ENCODE measurements at places on chromosomes 7 and 10.

DNA sequence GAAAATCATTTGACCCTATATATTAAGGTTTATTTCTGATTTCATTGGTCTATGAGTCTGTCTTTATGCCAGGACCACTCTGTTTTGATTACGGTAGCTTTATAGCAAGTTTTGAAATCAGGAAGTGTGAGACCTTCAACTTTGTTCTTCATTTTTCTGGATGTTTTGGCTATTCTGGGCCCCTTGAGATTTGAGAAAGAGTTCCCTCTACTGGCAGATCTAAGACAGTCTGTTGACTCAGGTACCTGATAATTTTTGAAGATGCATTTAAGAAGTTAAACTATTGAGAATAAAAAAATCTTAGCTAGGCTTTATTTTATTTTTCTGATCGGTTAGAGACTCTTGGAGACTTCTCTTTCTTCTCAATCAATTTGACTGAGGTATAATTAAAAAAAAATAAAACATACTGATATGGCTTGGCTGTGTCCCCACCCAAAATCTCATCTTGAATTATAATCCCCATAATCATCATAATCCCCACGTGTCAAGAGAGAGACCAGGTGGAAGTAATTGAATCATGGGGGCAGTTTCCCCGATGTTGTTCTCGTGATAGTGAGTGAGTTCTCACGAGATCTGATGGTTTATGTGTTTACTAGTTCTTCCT is 209.2 kb downstream of the SNX10 start:
- DNase-seq: peak; percentile 36

- no peak for DNase-seq
These were observed 17.4 kb downstream of the ITGB1 start for GRCh38 chr10:32940321-32941301.

GRCh38 chr10:35635576-35635975 is 6.5 kb downstream of the FZD8 start:
- no peak for DNase-seq

GRCh38 chr10:102384053-102384452 is 11.5 kb upstream of the NFKB2 start:
- no peak for DNase-seq

DNA sequence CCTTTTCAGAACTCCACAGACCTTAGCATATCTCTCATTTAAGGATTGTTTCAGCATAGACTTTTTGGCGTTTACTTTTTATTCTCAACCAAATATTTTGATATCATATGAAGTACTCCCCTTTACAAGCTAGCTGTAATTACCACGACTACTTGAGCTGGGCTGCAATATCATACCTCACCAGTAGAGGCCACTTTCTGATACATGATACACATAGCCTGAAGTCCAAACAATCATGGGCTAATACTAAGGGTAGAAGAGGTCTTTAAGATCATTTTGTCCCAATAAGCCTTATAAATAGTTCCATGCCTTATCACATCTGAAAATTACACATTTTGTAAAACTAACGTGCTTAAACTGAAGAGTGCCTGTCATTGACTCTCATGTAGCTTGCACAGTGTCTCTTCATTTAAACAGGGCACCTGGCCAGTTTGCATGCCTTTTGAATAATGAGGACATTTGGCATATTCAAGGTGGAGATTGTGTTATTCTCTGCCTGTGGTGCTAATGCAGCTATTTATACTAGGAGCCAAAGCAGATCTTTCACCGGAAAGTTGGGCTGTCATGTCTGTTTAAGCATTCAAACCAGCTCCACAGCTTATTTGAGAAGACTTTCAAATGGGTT is 403.7 kb upstream of the ZMIZ1 start:
- no peak for DNase-seq

- no peak for DNase-seq
These were observed 35.7 kb downstream of the CCAR1 start for GRCh38 chr10:68756766-68757165.

- no peak for DNase-seq
These were observed 474.1 kb downstream of the PTPRN2 start for GRCh38 chr7:158113321-158114025.

DNA sequence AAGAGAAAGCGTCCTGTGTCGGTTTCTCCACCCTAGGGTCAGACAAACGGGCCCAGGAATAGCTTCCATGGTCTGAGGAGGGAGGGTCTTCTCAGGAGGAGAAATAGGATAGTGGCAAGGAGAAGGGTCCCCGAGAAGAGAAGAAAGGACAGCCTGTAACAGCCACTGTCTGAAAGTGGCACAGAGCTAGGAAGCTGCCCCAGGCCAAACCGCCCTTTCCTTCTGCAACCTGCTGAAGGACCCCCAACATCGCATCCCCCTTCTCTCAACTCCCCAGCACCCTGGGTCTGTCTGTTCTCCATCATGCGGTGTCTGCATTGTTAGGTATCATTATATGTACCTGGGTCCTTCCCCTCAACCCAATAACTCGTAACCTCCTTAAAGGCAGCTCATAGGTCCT is 47.1 kb downstream of the COL17A1 start:
- no peak for DNase-seq

GRCh38 chr10:86262688-86263181 is 103.9 kb downstream of the GRID1 start:
- no peak for DNase-seq

GRCh38 chr7:82050792-82051191 is 280.9 kb upstream of the HGF start:
- no peak for DNase-seq

DNA sequence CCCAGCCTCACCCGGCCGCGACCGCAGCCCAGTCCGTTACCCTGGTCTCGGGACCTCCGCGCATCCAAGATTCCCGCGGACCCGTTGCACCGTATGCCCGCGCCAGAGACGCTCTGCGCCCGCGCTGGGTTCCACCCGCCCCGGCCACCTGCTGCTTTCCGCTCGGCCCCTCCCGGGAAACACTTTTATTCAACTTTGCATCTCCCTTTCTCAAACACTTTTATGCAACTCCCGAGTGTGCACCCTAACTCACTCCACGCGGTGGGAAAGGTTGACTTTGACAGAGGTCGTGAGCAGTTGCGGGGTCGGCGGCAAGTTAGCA is at the start of gene ODAD2:
ODAD2 (minus strand) TSS at position 126 of the 322 bp plus-strand sequence. CDS start 3,937 bp downstream, outside the sequence.
- no peak for DNase-seq

GRCh38 chr10:78763651-78764395 is 304.9 kb upstream of the ZMIZ1 start:
- no peak for DNase-seq

DNA sequence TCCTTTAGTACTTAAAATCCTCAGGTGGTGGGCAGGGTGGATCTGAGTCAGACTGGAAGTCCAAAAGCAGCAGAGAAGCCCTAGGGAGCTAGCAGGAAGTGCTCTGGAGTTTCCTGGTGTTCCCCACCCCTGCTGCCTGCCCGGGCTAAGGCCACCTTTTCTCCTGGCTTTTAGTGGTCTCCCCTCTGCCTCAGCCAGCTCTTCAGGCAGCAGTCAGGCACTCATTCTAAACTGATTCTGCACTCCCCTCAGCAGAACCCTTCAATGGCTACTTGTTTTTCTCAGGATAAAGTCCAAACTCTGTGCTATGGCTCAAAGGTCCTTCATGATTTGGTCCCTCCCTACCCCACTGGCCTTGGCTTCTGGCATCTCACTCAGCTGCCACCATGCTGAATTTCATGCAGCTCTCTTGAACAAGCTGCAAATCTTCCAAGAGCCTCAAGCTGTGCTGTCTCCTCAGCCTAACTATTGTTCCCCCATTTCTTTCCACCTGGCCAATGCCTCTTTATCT is 28.9 kb upstream of the DNMBP start:
- no peak for DNase-seq

GRCh38 chr7:2956526-2957368 is 86.9 kb downstream of the CARD11 start:
- no peak for DNase-seq

DNA sequence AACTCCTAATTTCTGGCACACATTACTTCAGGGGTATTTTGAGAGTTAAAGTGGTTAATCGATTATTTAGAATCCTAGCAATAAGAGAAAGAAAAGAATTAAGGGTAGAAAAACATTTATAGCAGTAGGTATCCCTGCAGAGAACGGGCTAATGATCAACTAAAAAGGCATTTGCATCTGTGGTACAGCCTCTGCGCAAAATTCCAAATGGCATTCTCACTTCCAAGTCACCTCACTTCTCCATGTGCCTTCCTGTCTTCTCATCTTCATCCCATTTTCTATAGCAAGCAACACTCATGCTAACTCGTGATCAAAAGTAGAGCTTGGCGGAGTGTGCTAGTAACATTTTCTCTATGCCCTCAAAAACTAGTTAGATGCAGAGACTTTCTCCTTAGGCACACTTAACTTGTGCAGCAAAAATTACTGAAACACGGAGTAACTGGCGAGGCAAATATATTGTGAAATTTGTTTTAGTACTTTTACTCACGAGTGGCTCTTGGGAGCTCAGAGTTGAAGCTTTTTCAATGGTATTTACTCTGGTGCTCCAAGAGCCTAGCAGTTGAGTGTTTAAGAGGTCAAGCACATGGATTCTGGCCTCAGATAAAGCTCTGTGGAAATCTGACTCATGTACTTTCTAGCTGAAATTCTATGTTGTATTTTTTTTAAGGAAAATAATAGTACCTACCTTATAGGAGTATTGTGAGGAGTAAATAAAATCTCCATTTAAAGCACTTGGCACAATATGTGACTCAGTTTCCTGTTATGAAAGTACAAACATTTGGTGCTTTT is 65.1 kb downstream of the MET start:
- DNase-seq: no peak

- DNase-seq: no peak
These were observed 86.0 kb downstream of the ARID5B start for GRCh38 chr10:61987537-61987936.

GRCh38 chr10:61931620-61932332 is 30.3 kb downstream of the ARID5B start:
- no peak for DNase-seq

DNA sequence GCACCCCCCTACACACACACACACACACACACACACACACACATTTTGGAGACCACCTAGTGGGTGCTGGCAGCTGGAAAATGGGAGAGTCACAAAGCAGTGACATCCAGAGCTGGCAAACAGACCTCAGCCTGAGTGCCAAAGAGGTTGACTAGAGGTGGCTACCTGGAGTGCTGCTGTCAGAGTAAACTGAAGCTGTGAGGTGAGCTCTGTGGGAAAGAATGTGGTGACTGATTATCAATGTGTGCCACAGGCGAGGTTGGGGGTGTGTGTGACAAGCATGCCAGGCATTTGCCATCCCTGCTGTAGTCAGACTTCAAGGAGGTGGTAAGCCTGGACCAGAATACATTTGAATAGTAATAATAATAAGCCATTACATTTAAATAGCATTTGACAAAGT is 120.6 kb downstream of the SLIT1 start:
- DNase-seq: no peak

- no peak for DNase-seq
These were observed 204.3 kb downstream of the MBL2 start for GRCh38 chr10:52568309-52568708.

DNA sequence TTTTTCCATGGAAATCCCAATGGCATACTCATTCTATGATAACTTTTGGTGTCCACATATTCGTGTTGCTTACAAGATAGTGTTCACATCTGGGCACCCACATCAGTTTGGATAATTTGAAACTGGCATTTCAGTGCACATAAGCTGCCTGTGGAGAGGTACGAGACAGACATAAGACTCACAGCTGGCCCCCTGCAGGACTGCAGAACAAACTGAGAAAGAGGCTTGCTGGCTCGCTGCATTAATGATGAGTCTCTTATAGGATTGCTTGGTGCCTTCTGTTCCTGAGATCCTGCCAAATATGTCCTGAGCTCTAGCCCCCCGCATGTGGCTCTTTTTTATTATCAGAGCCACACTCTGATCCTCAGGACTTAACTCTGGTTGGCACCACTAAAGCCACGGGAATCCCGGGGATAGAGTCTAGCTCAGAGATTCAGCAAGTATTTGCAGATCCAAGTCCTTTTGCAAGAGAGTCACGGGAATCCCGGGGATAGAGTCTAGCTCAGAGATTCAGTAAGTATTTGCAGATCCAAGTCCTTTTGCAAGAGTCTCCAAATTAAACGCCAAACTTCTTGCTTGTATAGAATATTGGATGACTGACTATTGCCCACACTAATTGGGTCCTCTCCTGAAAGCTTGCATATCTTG is 34.0 kb upstream of the JCAD start:
- DNase-seq: no peak

DNA sequence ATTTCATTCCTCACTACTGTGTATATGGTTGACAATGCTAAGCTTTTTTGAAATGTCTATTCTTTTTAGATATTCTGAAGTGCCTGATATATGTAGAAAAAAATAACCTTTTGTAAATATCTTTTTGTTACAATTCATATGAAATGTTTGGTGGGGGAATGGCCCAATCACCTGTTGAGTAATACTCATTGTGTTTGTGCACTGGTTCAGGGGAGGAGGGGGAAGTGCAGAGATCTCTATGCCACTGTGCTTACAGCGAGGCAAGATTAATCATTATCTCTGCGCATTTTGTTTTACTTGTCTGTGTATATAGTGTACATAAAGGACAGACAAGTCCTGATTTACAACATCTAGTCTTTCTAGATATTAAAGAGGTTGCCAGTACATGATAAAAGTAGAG is 25.2 kb downstream of the NUP42 start:
- no peak for DNase-seq

GRCh38 chr10:116722736-116723427 is 19.5 kb downstream of the HSPA12A start:
- no peak for DNase-seq

DNA sequence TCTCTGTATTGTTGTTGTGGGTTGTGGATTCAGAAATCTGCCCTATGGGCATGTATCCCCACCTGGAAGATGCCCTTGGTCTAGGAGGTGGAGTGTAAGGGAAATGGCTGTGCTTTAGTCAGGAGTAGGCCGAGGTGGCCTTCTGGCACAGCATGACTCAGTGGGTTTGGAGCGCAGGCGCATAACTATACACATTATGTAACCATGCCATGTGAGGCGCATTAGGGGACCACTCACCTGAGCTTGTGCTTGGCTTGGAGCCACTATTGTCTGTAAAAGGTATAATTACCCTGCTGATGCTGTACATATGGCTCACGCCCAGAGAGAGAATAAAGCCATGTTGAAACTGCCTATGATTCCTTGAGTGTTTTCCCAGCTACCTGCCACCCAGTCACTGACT is 20.6 kb upstream of the ADAMTS14 start:
- DNase-seq: no peak
